ENCODE measurements at places on chromosomes 2 and 18.

GRCh38 chr2:237540823-237541222, 25.6 kb upstream of the PRLH start:
- DNase-seq, result no peak

- DNase-seq, result no peak
Measured at GRCh38 chr2:106288873-106289272, 94.8 kb upstream of the UXS1 start.

- peak; percentile 50 for DNase-seq
Measured at GRCh38 chr18:45621061-45621511, 5.8 kb downstream of the SLC14A2 start.

GRCh38 chr2:20135631-20136050, 84.2 kb upstream of the LAPTM4A start:
- DNase-seq, result peak; percentile 76
